ENCODE measurements at places on chromosomes 16 and 17. TPM values are rescaled to one million over a fixed set of nuclear protein-coding genes. Genes with fewer than 3 reads are reported as not detected.

The TBC1D3 gene
- polyA plus RNA-seq = not detected

The LLGL2 gene
- 4.8 TPM for polyA plus RNA-seq

The ZNF205 gene
- 1.0 TPM for polyA plus RNA-seq

The TP53TG3 gene
- not detected for polyA plus RNA-seq

- no peak for DNase-seq
- no peaks in the 10 kb centered on the region for H3K27me3 ChIP-seq
- H3K4me1 ChIP-seq = peaks cover 42% of the 10 kb centered on the region
- H3K27ac ChIP-seq = no peak overlapping the region
- H3K4me3 ChIP-seq = no peak overlapping the region
- H3K36me3 ChIP-seq = peaks cover 91% of the 10 kb centered on the region
Measured at GRCh38 chr17:81607431-81607830, 29.5 kb downstream of the NPLOC4 start.

DNA sequence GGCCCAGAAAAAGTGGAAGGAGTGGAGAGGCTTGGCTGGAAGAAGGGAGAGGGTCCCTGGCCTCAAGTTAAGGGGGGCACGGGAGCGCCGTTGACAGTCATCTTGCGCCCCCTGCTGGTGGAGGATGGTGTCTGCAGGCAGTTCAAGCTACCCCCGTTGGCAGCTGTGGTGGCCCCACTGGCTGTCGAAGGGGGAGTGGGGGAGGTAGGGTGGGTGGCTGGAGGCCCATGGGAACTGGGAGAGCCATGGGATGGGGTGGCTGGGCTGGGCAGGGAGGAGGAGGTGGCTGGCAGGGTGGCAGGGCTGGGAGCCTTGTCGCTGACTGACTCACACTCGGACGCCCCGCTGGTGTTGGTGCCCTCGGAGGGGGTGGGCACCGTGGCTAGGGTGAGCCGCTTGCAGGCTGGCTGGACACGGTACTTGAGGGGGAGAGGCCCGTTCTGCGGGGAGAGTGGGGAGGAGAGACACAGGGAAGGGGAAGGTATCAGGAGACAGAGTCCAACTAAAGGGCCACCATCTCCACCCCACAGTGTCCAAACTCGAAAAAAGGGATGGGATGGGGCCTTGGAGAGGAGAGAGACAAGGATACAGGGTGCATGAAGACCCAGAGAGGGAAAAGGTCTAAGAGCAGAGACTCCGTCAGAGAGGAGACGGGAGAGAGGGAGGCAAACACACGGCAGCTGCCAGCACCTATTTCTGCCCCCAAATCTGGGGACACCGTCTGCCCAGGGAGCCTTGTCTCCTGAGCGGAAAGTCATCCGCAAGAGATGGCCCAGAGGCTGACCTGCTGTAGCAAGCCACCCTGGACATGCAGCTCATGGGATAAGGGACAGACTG is 5.2 kb downstream of the CISD3 start:
- H3K4me3 ChIP-seq = no peak overlapping the region
- peaks cover 20% of the 10 kb centered on the region for H3K4me1 ChIP-seq
- peaks cover 4% of the 10 kb centered on the region for H3K27me3 ChIP-seq

GRCh38 chr17:43418441-43419374 is 19.9 kb downstream of the ARL4D start:
- no peaks in the 10 kb centered on the region for H3K27me3 ChIP-seq
- H3K27ac ChIP-seq = no peak overlapping the region
- no peaks in the 10 kb centered on the region for H3K36me3 ChIP-seq
- peak; percentile 34 for DNase-seq
- no peak overlapping the region for H3K4me3 ChIP-seq

DNA sequence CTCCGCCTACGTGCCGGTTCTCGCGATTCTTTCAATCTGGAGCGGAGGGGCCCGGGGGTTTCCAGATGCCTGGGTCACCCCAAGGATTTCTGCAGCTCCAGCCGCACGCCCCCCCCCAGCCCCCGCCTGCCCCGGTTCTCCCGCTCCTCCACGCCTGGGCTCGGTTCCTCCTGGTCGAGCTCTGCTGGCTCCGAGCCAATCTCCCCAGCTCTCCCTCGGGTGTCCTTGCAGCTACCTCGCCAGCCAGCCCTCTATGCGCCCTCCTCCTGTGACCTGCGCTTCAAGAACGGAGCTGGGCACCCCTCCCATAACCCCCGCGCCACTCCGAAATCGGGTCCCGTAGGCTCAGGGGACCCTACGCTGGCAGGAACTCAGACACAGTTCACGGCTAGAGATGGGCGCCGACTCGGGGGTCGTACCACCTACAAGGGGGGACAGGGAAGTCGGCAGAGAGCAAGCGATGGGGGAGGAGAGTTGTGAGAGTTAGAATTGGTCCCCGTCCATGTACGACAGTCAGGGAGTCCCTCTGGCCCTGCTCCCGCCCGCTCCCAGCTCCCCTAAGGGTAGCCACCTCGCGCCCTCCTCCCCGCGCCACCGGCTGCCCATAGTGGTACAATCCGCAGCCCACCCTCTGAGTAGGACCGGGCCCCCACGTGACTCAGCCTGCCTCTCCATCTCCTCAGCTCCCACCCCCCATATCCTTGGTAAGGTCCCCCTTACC is 961 bp downstream of the FGF11 start:
- H3K4me1 ChIP-seq = peaks cover 63% of the 10 kb centered on the region
- no peak overlapping the region for H3K27ac ChIP-seq
- DNase-seq = peak; percentile 51
- peaks cover 67% of the 10 kb centered on the region for H3K27me3 ChIP-seq
- H3K4me3 ChIP-seq = no peak overlapping the region
- H3K36me3 ChIP-seq = no peaks in the 10 kb centered on the region

DNA sequence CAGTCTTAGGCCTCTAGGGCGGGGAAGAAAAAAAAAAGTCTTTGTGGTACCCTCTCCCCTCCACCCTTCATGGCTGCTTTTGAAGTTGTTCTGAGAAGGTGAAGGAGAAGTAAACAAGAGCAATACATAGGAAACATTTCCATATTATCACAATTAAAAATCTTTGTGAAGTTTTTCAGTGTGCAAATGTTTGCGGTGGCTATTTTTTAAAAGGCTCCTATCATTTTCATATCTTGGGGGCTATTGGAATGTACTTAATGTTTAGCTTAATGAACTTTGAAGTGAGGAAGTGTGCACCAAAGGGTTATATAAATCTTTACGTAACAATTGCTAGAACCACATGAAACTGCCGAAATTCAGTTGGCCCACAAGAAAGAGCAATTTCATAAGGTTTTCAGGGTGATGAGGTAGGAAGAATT is 7.6 kb downstream of the NOL11 start:
- H3K36me3 ChIP-seq = peaks cover 83% of the 10 kb centered on the region
- H3K4me1 ChIP-seq = no peaks in the 10 kb centered on the region
- H3K4me3 ChIP-seq = no peak overlapping the region

DNA sequence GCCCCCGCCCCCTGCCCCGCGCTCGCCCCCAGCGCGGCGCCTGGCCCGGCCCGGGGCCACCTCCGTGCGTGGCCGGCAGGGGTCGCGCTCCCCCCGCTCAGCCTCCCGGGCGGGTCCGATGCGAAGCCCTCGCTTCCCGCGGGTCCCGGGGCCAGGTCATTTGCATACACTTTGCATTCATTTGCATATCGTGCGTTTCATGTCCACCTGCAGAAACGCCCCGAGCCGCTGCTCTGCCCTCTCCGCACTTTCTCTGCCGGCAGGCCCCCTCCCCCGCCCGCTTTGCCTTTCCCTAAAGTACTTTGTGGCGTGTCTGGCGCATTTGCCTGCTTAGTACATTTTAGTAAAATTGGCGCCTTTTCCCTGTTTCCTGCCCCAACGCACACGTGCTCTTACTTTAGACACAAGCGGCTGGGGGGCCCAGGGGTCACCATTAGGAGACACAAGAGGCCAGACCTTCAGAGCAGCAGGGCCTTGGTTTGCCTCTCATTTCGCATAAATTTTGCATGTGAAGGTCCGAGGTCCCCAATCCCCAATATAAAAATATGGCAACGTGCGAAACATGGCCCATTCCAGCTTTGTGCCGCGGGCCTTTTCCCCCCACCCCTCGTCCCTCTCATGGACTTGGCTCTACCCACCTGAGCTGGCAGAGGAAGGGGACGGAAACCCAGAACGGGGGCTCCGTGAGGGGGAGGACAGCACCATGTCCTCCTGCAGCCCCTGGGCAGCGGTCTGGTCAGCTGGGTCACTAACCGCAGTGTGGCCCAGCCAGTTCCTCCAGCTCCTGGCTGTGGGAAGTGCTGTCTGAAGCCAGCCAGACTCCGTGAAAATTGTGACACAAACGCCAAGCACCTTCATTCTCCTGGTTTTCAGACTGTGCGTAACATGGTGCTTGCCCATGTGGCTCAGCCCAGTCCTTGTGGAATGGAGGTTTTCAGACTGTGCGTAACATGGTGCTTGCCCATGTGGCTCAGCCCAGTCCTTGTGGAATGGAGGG is 34.8 kb downstream of the CBFA2T3 start:
- no peaks in the 10 kb centered on the region for H3K27me3 ChIP-seq
- H3K27ac ChIP-seq = no peak overlapping the region
- H3K4me3 ChIP-seq = peak overlapping the region; percentile 7
- peaks cover 37% of the 10 kb centered on the region for H3K4me1 ChIP-seq

- H3K4me1 ChIP-seq = peaks cover 14% of the 10 kb centered on the region
- DNase-seq = no peak
- no peaks in the 10 kb centered on the region for H3K27me3 ChIP-seq
- H3K36me3 ChIP-seq = peaks cover 49% of the 10 kb centered on the region
Measured at GRCh38 chr16:29913514-29913913, 12.5 kb downstream of the KCTD13 start.

DNA sequence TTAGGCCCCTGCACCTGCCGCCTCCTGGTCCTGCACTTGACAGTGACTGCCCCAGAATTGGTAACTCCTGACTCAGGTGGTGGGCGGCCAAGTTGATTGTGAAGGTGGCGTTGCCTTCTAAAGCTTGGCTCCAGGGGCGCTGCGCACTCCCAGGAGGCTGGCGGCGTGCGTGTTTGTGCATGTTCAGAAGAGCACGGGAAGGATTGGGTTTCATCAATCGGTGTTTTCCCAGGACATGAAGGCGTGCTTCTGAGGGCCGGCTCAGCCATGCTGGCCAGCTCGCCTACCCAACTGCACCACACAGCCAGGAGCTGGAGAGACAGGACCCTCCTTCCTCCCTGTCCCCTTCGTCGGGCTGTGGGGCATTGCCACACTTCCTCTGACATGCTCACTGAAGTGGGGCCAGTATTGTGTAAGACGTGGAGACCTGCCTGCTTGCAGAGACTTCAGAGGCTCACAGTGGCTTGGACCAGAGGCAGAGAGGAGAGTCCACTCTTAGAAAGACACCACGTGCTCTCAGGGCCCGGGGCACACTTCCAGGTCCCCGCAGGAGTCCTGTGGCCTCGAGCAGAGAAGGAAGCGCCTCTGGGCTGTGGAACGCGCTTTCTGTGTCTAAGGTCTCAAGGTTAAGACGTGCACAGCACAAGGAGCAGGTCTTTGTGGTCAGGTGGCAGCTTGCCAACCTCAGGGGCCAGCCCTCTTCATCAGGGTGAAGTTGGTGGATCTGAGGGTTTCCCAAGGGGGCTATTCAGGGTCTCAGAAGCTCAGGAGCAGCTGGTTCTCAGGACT is 2.8 kb downstream of the RAB40C start:
- peaks cover 70% of the 10 kb centered on the region for H3K4me1 ChIP-seq
- peaks cover 7% of the 10 kb centered on the region for H3K36me3 ChIP-seq
- H3K27me3 ChIP-seq = no peaks in the 10 kb centered on the region
- peak; percentile 91 for DNase-seq

DNA sequence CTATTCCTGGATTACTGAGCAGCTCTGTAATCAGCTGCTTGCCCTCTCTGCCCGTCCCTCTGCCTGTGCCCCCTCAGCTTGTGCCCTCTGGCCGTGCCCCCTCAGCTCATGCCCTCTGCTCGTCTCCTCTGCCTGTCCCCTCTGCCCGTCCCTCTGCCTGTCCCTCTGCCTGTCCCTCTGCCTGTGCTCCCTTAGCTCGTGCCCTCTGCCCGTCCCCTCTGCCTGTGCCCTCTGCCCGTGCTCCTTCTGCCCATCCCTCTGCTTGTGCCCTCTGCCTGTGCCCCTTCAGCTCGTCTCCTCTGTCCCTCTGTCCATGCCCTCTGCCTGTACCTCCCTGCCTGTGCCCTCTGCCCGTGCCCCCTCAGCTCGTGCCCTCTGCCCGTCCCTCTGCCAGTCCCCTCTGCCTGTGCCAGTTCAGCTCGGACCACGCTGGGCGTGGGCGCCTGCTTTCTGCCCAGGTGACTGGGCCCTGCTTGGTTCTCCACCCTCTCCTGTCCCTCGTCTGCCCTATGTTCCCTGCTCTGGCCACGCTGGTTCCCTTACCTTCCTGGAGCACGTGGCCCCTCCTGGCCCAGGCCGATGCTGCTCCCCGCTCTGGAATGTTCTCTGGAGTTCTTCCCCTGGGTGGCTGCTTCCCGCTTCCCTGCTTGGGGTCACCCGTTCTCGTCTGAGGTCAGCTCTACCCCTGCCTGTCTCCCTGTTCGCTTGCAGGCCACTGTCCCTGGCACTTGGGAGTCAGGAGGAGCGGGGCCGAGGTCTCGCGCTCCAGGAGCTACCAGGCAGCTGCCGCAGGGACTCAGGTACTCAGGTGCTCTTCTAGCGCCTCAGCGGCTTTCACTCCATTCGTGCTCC is 63.9 kb downstream of the BANP start:
- H3K4me1 ChIP-seq = no peaks in the 10 kb centered on the region
- no peak overlapping the region for H3K4me3 ChIP-seq
- DNase-seq = no peak
- no peaks in the 10 kb centered on the region for H3K27me3 ChIP-seq

DNA sequence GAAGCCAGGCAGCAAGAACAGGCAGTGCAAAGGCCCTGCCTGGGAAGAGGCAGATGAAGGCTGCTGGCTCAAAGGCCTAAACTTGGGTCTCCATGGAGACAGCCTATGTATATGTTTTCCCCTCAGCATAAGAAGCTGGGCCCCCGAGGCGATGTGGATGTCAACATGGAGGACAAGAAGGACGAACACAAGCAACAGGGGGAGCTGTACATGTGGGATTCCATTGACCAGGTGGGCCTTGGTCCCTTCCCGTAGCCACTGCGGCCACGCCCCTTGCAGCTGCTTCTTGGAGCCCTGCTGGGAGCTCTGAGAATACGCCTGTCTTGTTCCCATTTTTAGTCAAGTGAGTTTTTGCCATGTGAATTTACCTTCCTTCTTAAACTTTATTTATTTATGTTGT is 106.0 kb downstream of the SDR42E1 start:
- H3K4me1 ChIP-seq = no peaks in the 10 kb centered on the region
- no peak overlapping the region for H3K27ac ChIP-seq
- H3K36me3 ChIP-seq = peaks cover 100% of the 10 kb centered on the region
- DNase-seq = no peak
- H3K27me3 ChIP-seq = no peaks in the 10 kb centered on the region
- H3K4me3 ChIP-seq = no peak overlapping the region

DNA sequence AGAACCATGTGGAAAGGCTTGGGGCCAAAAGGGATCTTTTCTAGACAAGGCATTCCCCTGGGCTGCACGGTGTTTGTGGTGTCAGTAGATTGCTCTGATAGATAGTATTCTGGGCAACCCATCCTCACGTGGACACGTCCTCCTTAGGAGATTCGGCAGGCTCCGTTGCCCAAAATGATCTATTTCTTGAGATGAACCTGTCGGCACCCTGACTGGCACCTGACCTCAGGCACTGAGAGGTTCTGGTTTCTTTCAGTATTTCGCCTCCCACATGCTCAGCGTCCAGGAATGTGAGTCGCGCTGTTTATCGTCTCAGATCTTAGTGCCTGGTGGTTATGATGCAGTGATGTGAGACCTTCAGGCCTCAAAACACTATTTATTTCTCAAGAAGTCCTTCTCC is 89.7 kb downstream of the MARCHF10 start:
- DNase-seq = no peak
- no peak overlapping the region for H3K27ac ChIP-seq
- no peaks in the 10 kb centered on the region for H3K27me3 ChIP-seq
